Lower lobe of right lung (tissue), 2 donors: ENCODE measurements at places on chromosomes 6 and 20. TPM values are rescaled to one million over a fixed set of nuclear protein-coding genes. Genes with fewer than 3 reads are reported as not detected.

RIMS1 gene
- 3.8 TPM for total RNA-seq

DNA sequence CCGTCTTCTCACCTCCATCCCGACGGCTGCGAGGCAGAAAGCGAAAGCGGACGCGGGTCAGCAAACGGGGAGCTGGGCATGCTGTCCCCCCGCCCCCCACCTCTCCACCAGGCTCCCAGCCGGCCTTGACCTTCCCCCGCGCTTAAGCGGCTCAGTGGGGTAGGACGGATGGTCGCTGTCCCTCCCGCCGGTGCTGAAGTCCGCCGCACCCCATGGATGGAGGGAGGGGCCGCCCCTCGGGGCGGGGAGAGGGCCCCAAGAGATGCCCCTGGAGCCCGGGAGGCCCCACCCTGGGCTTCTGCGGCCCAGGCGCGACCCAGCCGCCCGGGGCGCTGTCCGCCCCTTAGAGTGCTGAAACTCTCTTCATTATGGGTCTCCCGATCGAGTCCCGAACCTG, at the start of gene KCNB1:
KCNB1 (minus strand) TSS at position 48 of the 397 bp plus-strand sequence. CDS start 188 bp downstream, outside the sequence.
- DNase-seq = peak; percentile 60
- H3K27me3 ChIP-seq = peaks cover 64% of the 10 kb centered on the region
- peaks cover 18% of the 10 kb centered on the region for H3K4me1 ChIP-seq

DNA sequence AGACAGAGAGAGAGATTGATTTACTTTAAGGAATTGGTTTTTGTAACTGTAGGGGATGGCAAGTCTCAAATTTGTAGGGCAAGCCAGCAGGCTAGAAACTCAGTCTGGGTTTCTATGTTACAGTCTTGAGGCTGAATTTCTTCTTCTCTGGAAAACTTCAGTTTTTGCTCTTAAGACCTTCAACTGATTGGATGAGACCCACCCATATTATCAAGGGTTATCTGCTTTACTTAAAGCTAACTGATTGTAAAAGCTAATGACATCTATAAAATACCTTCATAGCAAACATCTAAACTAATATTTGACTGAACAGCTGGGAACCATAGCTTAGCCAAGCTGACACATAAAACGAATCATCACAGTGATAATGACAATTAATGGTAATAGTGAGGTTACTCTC, 22.4 kb downstream of the SLC35F1 start:
- H3K27me3 ChIP-seq = no peaks in the 10 kb centered on the region
- no peak for DNase-seq
- H3K27ac ChIP-seq = no peak overlapping the region
- no peaks in the 10 kb centered on the region for H3K4me1 ChIP-seq

DNA sequence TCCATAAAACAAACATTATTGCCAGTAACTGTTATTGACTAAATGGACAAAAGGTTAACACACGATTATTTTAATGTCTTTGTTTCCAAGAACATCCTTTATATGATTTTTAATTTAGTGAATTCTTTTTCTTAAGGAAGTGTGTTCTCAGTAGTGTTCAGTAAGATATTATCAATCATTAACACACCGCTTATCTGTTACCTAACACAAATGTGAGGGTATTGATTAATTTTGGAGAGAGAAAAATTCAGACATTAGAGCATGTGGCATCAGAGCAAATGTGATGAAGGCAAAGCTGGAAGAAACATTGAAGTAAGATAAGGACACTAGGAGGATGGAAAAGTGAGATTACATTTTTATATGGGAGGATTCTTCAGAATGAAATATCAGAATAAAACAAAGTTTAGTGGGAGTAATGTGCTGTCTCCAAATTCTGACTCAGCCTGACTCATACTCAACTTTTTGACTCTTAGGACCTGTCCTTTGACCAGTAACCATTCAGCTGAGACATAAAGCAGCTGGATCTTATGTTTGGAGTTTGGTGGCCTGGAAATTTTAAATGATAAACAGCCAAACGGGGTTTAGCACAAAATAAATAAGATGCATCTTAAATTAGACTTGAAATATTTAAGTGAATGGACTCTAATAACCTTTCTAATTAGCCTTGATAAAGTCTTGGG, 348.6 kb downstream of the CD109 start:
- no peaks in the 10 kb centered on the region for H3K27me3 ChIP-seq
- no peaks in the 10 kb centered on the region for H3K4me1 ChIP-seq

- H3K4me1 ChIP-seq = no peaks in the 10 kb centered on the region
- no peaks in the 10 kb centered on the region for H3K36me3 ChIP-seq
- no peak for DNase-seq
- H3K27me3 ChIP-seq = no peaks in the 10 kb centered on the region
These were observed 496.3 kb upstream of the MAP3K7 start for GRCh38 chr6:91083211-91083610.
